Effector CD8-positive, alpha-beta T cell (primary cell): ENCODE measurements at places on chromosomes 3 and 15.

- no peak for DNase-seq
Measured at GRCh38 chr3:41933154-41933676, 28.7 kb downstream of the ULK4 start.

- no peak for DNase-seq
Measured at GRCh38 chr3:139689122-139689521, 11.3 kb upstream of the NMNAT3 start.

DNA sequence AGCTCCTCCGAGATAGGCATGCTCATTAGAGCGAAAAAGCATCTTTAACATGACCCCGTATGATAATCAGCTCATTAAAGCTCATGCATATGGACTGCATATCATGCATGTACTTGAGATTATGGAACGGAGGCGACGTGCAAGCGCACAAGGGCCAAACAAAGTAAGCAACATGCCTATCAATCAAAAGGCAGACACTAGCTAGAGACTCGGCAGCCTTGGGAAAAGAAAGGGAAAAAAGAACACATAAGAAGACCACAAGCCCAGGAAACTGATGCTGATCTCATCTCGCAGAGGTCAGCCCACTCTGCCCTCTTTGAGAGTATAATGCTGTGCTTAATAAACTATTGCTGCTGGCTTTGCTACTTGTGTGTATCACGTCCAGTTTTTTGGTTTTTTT, 2.6 kb upstream of the ACOX2 start:
- DNase-seq, result no peak

DNA sequence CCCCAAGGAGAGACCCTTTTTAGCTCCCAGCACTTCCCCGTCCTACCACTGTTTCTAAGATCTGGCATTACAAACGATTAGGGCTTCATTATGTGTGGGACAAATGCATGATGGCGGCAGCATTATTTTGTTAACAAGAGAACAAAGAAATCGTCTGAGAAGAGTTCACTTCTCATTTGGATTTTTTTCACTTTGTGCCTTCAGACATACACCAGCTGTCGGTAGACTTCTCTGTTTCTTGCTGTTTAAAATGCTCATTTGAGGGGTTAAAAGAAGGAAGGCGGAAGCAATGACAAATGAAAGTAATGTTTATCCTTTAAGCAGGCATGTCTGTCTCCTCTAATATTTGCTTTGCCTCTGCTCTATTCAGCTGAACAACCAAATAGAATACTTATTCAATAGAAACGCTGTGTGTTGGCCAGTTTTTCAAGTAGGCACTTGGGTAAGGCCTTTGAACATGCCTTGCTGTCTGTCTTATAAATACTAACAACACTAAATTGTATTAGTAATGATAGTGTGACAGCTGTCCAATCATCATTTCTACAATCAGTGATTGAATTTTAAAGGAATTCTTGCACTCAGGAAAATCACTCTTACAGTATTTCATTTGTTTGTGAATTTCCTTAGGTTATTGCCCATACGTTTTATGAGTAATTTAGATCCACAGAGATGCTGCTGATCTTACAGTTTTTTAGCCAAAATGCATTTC, 382.4 kb downstream of the IL5RA start:
- no peak for DNase-seq

- no peak for DNase-seq
Measured at GRCh38 chr3:45232521-45232920, 6.4 kb upstream of the TMEM158 start.

- DNase-seq, result no peak
Measured at GRCh38 chr3:107600780-107601179, 78.0 kb downstream of the BBX start.

DNA sequence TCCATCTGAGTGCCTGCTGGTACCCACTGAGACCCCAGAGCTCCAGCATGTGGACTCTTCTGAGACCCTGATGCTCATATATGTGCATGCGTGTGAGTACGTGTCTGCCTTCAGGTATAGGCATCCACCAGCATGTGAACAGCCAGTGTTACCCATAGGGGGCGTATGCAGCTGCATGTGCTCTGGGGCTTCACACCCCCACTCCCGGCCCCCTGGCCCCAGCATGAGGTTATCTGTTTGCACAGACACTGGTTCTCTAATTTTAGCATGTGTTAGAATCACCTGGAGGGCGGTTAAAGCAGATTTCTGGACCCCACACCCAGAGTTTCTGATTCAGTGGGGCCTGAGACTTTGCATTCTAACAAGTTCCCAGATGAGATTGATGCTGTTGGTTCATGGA, 824 bp upstream of the CILP start:
- no peak for DNase-seq

DNA sequence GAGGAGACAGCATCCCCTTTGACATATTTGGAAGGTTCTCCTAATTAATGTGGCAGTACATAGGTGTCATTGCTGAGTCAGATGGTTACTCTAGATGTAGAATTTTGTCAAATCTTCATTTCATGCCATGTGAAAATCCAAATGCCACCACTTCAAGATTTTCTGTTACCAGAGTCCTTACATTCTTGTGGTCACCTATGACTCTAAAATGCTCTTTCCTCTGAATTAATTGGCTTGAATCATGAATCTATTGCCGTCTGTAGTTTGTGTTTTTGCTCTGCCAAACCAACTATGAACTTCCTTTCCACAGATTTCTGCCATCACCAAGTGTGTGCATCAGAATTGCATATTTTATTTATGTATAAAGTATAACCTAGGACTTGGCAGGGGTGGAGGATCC, 269.4 kb upstream of the ZPLD1 start:
- DNase-seq, result no peak

GRCh38 chr3:114058646-114059045, 2.1 kb downstream of the QTRT2 start:
- DNase-seq, result no peak

DNA sequence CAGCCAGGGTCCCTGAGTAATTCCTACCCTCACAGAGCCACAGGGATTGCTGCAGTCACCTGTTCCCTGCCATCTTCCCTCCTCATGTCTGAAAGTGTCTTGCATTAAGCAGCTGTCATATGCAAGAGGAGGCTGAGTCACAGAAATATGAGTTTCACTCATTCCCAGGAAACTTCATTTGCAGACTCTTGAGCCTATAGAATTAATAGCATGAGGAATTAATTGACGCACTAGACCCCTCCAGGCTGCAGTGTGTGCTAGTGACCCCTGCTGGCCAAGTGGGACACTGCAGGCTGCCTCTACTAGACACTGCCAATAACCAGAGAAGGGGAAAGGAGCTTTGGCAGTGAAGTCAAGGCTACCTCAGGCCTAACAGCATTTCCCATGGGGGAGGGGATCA, 50.6 kb upstream of the SLC6A1 start:
- no peak for DNase-seq
